ENCODE measurements at places on chromosomes 2 and 18.

DNA sequence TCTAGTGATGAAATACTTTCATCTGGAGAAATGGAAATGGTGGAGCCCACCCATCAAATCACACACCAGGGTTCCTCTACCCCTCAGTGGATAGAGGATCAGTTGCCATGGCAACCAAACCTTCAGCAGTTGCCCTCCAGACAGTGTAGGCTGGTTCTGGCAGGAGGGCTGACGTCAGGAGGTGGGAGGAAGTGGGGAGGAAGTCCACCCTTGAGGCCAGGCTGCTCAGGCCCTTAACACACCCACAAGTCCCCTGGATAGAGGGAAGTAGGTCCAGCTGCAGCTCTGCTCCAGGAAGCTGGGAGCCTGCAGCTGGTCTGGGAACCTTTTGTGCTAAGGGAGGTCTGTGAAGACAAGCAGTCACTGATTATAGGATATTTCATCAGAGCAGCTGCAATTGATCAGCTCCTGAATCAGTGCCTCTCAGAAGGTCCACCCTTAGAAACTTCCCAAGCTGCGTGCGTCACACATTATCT is 186.6 kb downstream of the MTX2 start:
- no peak for DNase-seq

DNA sequence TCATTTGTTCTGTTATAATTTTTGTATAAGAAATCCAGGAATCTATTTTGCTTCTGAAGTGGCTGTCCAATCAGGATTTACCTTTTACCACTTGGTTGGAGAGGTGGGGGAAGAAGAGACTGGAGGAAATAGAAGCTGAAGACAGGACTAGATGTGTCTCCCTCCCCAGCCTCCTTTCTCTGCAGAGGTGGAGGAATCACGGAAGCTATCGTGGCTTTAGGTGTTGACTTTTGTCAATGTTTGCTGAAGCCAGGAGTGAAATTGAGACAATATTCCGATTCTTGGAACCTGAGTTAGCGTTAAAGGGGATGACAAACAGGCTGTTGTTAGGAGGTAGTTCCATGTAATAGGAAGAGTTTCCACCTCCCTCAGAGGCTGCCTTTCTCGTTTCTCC is 43.5 kb downstream of the PDCL3 start:
- DNase-seq, result no peak

- no peak for DNase-seq
These were observed 133.4 kb downstream of the NDUFA10 start for GRCh38 chr2:239891698-239892097.

DNA sequence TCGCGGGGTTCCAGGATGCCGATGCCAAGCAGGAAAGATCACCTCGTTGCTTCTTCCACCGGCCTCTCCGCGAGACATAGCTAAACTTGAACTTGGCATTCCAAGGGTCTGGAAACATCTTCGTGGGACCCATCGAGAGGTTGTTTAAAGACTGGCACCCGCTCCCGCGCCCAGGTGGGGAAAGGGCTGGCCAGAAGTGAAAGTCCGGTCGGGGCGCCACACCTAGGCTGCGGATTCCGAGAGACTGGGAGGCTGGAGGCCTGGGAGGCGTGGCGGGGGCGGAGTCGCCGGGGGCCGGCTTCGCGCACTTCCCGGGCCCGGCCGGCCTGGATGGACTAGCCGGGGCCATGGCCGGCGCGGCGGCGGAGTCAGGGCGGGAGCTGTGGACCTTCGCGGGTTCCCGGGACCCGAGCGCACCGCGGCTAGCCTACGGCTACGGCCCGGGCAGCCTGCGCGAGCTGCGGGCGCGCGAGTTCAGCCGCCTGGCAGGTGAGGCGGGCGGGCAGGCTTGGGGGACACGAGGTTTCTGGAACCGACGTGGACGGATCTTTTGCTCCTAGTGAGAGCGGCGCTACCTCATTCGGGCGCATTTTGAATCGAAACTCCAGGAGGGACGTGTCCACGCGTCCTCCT is at the start of gene MOCOS:
TSS of gene MOCOS (plus strand) at position 305 of the 633 bp plus-strand sequence. CDS start at position 348, 43 bp downstream.
- no peak for DNase-seq

GRCh38 chr2:9837451-9837850 is 5.8 kb upstream of the TAF1B start:
- DNase-seq, result no peak

All from glomerular endothelial cell (primary cell).